Left cardiac atrium (tissue), 4 donors: ENCODE measurements at places on chromosomes 2 and 18.

DNA sequence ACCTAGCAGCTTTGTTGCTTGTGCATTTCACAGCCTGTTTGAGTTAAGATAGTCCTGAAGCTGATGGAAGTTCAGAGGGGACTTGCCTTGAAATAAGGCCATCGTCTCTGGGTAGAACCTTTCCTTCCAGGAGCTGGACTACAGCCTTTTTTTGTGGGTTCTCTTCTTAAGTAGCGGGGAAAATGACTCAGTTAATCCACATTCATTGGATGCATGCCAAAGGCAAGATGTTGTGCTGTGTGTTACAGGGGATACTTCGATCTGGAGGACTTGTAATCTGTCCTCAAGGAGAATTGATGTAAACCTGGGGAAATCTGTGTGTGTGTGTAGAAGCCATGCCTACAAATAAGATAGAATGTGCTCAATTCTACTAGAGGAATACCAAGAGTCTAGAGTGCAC, 46.8 kb downstream of the RPIA start:
- DNase-seq, result no peak

- no peak for DNase-seq
These were observed 787 bp upstream of the ADGRF3 start for GRCh38 chr2:26347286-26347865.

DNA sequence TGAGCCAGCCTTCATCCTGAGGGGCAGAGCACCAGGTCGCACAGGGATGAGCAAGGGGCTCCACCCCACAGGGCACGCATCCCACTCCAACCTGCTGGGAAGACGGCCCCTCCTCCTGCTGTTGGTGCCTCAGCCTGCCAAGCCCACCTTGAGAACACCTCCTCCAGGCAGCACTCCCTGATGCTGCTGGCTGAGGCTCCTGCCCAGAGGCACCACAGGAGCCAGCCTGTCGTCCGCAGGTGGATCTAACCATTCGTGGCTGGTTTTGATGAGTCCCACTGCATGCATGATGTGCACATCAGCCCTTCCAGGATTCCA, 58.4 kb downstream of the BIN1 start:
- DNase-seq, result no peak

- DNase-seq, result no peak
These were observed 17.0 kb downstream of the TNFAIP6 start for GRCh38 chr2:151374436-151374835.

- no peak for DNase-seq
These were observed 5.1 kb downstream of the ANKRD39 start for GRCh38 chr2:96852667-96853066.

DNA sequence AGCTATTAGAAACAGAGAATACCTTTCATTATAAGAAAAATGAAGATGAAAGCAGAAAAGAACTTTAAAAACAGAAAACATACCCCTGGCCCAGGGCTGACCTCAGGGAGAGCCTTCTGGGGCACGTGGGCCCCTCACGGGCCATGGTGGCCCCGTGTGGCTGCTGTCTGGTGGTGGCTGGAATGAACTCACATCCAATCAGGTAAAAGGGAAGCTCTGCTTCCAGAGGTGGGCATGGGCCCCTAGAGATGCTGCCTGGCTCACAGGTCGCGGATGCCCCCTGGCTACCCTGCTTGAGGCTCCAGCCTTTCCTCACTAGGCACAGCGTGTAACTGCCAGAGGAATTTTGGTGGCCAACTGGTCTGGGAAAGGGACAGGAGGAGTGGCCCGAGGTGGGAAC, 16.6 kb downstream of the SNORC start:
- no peak for DNase-seq

GRCh38 chr18:9613550-9614400, 584 bp downstream of the PPP4R1 start:
- DNase-seq, result peak; percentile 76

GRCh38 chr18:32975163-32975436, 202.3 kb upstream of the KLHL14 start:
- DNase-seq, result no peak

GRCh38 chr2:54466870-54467269, 10.7 kb downstream of the SPTBN1 start:
- no peak for DNase-seq

DNA sequence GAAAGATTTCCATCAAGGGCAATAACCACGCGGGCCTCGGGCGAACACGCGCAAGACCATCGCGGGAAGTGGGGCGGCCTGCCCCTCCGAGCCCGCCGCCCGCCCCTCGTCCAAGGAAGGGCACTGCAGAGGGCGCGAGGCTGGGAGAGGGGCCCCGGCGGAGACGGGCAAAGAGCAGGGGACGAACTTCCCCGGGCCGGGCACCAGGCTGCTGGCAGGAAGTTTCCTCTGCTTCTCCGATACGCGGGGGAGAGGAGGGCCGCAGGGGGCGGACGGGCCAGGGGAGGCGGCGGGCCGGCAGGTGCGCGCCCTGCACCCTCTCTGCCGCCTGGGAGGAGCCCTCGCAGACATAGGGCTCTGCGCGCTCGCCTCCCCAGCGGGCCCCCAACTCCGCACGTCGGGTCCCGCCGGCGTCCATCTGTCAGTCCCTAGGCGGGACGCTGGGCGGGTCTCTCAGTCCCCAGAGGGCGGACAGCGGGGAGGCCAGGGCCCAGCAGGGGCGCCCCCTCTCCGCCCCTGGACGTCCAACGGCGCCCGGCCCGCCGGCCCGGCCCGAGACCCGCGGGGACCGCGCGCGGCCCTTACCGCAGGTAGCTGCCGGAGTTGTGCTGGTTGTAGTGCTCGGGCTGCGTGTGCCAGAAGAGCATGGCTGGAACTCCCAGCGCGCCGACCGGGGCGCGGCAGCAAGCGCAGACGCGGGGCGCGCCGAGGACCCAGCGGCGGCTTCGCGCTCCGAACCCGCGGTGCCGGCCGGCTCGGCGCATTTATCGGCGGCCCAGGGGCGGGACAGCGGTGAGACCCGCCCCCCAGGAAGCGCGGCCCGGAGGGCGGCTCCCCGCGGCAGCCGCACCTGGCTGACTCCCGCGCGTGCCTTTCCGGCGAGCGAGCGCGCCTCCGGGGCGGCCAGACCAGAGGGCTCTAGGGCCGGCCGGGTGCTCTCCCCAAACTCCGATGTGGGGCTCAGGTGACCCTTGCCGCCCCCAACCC, at the start of gene TFCP2L1:
TFCP2L1 (minus strand) TSS at position 740 of the 987 bp plus-strand sequence; CDS start at position 647, 93 bp downstream.
- DNase-seq, result no peak

DNA sequence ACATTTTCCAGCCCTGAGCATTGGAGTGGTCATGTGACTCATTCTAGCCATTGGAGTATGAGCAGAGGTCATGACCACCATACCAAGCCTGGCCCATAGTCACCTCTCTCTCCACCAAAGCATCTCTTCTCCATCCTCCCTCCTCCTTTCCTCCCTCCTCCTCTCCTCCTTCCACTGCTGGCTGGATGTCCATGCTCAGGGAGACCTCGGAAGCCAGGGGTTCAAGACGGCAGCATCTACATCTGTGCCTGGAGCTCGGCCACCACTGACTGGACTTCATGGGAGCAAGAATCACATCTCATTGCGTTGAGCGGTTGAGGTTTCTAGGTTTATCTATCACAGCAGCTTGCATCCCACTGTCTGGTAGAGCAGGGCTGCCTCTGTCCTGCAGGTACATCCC, 252.4 kb downstream of the NDUFA10 start:
- no peak for DNase-seq

- DNase-seq, result no peak
These were observed 21.0 kb upstream of the EDAR start for GRCh38 chr2:109009920-109010610.

- peak; percentile 40 for DNase-seq
These were observed 2.9 kb upstream of the CASP8 start for GRCh38 chr2:201257381-201257955.

GRCh38 chr2:210323003-210323402, 8.0 kb upstream of the MYL1 start:
- no peak for DNase-seq

GRCh38 chr18:27614951-27615844, 430.1 kb upstream of the CHST9 start:
- no peak for DNase-seq

DNA sequence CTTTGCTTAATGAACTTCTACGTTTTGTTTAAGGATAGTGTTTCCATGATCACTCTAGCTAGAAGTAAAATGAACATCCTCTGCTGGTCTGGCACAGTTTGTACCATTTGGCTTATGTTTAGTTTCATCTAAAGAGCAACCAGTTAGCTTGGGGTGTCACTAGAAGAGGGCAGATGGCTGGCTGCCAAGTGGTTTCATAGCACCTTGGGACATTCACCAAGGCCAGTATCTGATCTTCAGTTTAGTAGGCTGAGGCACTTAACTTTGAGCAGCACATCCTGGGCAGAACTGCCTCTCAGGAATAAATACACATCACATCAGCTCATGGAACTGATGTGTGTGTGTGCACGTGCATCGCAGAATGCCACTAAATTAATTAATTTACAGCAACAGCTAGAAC, 68.4 kb downstream of the NXPH2 start:
- DNase-seq, result peak; percentile 25

DNA sequence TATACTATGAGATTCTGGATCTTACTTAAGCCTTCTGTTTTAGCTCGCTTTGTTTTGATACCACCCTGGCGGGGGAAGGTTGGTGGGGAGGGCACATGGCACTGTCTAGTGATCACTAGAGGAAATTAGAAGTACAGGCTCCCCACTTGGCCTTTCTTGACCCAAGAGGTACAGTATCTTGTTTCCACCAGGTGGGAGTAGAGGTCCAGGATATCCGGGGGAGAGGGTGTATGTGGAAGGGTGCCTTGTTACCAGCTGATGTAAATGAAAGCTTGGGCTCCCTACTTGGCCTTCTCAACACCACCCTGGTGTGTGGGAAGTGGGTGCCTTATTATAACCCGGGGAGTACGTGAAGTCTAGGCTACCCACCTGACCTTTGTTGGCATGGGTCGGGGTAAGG, 7.5 kb downstream of the GALNT1 start:
- no peak for DNase-seq

GRCh38 chr18:9082711-9083510, 19.6 kb upstream of the NDUFV2 start:
- no peak for DNase-seq

DNA sequence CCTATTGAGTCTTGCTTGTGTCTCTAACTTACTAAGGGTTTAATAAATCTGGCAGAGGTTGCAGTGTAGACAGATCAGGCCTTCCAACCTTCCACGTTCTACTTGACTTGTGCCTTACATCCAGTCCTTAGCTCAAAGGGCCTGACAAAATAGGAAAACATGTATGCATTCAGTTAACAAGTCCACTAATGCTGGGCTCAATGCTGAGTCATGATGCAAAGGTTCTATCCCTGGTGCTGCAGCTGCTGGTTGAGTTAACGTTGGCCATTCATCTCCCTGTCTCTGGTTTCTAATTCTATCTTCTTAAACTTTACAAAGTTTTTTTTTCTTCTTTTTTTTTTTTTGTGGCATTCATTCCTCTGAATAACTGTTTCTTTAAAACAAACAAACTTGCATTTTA, 46.3 kb upstream of the ITGB6 start:
- no peak for DNase-seq

- no peak for DNase-seq
These were observed 80.9 kb upstream of the PHLPP1 start for GRCh38 chr18:62634458-62634857.

- peak; percentile 41 for DNase-seq
These were observed 280.9 kb downstream of the ZNF385B start for GRCh38 chr2:179580378-179581146.

DNA sequence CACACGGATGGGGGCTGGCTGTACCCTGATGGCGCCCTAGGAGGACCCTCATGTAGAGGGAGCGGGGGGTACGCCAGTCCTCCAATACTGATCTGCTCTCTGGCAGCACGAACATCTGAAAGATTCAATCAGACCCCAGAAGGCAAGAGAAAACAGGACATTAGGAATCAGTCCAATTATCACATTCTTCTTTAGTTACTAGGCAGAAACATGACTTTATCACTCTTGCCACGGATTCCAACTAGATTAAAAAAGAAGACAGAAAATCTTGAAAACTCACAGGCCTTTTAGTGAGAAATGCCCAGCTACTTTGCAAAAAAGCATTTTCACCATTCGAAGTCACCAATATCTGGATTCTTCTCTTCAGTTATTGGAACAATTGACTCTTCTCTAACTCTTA, 68.4 kb downstream of the ID2 start:
- no peak for DNase-seq

GRCh38 chr18:45253973-45254708, 361.1 kb upstream of the SLC14A2 start:
- DNase-seq, result peak; percentile 45

DNA sequence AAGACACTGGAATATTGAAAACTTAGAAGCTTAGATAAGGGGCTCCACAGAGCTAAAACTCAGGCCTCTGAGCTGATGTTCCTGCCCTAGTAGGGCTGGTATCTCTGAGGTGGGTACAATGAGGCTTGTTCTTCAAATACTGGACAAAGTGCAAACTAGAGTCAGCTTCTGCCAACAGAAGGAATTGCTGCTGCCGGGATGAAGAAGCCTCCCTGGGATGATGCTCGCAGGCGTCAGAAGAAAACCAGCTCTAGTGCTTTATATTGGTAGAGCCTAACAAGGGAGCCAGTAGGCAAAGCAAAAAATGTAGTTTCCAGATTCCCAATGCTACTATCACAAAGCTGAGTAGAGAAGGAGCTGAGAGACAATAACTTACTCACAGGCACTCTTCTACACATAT, 118.1 kb downstream of the FOXI3 start:
- DNase-seq, result no peak

DNA sequence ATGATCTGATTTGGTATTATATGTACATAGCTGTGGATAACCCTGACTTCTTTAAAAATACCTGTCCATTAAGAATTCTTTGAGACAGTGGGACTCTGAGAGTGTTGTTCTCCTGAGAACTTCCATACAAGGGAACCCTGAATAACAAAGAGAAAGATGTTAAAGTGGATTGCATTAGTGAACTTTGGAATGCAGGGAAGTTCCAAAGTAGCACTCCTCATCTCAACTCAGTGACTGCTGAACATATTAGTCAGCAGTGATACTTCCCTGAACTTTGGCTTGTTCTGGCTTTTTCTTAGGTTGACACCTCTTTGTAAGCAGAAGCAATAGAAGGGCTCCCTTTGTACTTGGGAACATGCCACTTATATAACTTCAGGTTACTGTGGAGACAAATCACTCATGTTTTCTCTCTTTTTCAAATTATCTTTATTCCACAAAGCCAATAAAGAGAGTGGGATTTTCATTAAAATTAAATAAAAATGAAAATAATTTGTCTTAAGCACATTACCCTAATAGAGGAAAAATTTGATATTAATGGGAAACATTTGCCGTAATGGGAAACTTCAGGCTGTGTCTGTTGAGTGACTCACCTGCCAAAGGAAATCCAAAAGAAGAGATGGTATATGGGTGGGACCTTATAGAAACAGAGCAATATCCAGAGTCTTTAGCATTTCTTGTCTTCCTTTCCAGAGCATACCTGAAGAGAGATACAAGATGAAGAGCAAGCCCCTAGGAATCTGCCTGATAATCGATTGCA, 33.3 kb downstream of the CFLAR start:
- no peak for DNase-seq

- DNase-seq, result no peak
These were observed 396.8 kb upstream of the ID2 start for GRCh38 chr2:8285081-8285480.
